RKO (cell line): ENCODE measurements at places on chromosomes 13 and 19.

GRCh38 chr19:44973982-44974735 is 19.0 kb downstream of the CLPTM1 start:
- DNase-seq: no peak

DNA sequence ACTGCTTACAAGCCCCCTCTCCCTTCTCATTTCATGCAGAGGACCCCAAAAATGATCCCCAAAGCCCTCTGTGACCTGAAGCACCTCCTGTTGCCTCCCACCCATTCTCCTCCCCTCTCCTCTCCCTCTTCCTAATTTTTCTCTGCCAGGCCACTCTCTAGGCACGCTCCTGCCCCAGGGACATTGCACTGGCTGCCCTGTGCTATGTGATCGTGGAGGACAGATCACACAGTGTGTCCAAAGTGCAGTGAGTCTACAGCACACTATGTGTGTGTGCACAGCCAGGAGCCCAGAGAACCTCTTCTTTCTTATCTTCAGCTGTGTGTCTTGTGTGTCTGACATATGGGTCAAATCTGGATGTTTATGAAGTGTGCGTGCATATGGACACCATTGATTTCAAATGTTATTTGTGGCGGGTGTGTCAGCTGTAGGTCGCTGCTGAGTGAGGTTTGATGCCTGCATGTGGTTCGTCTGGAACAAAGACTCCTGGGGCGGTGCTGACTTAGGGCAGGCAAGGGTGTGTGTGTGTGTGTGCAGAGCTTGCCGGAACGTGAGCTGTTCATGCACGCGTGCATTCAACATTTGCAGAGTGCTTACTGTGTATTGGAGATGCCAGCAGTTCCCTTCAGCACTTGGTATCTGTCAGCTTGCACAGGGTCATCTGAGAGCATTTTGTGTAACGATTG is 2.1 kb upstream of the KLHL26 start:
- no peak for DNase-seq

DNA sequence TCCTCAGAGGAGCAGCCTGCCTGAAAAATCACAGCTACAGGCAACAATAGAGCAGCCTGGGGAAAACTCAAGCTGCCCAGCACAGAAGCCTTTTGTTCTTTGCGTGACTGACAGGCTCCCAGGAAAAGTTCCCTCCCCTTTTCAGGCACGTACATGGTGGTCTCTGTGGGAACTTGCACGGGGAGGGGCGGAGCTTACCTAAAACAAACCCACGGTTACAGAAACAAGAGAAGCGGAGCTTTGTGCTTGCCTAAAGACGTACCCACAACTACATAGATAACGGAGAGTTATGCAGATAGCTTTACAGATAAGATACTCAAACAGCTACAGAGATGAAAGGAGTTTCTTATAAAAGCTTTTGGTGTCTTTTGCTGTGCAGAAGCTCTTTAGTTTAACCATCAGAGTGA is 11.4 kb downstream of the ETFB start:
- DNase-seq: no peak

- peak; percentile 34 for DNase-seq
Observed at GRCh38 chr19:23287620-23288019, 37.4 kb upstream of the ZNF724 start.

DNA sequence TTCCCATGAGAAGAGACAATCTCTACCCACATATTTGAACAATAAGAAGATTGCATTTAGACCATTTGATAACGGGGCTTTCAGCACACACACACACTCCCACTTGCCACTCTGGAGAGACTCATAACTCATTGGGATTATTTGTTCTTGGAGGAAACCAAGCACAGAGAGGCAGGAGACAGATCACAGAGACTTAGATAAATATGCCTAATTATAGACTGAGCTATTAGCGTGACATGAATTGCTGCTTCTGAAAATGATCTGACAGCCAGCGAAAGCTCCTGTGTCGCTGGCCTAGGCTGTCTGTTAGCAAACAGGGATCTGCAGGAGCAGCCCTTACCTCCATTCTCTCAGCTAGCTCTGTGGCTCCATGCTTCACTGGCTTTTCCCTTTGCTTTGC is 111.4 kb downstream of the CCNA1 start:
- DNase-seq: no peak

DNA sequence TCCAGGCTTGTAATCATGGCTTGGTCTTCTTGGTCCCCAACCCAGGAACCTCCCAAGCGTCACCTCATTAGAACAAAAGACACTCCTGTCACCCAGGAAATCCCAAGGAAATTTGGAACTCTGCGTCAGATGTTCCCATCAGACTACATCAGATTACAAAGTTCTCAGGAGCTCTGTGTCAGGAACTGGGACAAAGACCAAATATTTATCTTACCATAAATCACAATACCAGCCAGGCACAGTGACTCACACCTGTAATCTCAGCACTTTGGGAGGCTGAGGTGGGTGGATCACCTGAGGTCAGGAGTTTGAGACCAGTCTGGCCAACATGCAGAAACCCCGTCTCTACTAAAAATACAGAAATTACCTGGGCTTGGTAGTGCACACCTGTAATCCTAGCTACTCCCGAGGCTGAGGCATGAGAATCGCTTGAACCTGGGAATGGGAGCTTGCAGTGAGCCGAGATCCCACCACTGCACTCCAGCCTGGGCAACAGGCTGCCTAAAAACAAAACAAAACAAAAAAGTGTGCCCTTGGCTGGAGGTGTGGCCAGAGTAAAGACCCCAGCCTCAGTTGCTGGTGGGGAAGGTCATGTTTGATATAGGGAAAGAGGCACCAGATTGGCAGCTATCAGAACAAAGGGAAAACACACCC is 16.7 kb upstream of the CCDC124 start:
- no peak for DNase-seq

- DNase-seq: no peak
Observed at GRCh38 chr13:59394496-59394895, 769.2 kb downstream of the DIAPH3 start.

- no peak for DNase-seq
Observed at GRCh38 chr13:41019578-41020347, 647 bp upstream of the ELF1 start.

- DNase-seq: no peak
Observed at GRCh38 chr13:82407321-82407720, 1475.0 kb downstream of the SLITRK1 start.
